Activated naive CD8-positive, alpha-beta T cell treated with anti-CD3 and anti-CD28 coated beads for 36 hours (primary cell): ENCODE measurements at places on chromosomes 4 and X.
A peak's percentile ranks its signal among the peaks of the same experiment; 100 is the strongest.

- DNase-seq: no peak
Observed at GRCh38 chr4:88792268-88792781, 94.7 kb upstream of the NAP1L5 start.

DNA sequence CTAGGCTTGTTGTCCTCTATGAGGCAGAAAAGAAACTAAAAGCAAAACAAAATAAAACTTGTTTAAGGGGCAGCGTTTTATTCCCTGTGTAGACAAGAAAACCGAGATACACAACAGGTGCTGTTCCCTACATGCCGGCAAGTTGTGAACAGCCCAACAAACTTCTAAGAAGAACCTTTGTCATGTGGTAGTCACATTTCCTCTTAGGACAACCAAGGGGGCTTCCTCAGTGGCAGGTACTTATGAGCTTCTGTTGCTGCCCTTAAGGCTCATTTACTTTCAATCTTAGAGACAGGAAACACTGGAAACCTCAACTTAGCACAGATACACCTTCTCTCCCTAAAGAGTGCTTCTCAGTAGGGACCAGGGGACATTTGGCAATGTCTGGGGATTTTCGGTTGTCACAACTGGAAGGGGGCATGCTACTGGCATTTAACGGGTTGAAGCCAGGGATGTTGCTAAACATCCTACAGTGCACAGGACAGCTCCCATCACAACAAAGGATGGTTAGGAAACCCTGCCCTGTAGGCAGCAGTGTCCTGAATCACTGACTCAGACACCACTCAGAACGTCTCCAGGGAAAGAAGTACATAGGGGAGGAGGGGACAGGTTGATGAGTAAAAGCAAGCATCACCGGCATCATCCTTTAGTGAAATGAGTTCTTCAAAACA lies 111.0 kb downstream of the ASB9 start:
- peak; percentile 9 for DNase-seq

DNA sequence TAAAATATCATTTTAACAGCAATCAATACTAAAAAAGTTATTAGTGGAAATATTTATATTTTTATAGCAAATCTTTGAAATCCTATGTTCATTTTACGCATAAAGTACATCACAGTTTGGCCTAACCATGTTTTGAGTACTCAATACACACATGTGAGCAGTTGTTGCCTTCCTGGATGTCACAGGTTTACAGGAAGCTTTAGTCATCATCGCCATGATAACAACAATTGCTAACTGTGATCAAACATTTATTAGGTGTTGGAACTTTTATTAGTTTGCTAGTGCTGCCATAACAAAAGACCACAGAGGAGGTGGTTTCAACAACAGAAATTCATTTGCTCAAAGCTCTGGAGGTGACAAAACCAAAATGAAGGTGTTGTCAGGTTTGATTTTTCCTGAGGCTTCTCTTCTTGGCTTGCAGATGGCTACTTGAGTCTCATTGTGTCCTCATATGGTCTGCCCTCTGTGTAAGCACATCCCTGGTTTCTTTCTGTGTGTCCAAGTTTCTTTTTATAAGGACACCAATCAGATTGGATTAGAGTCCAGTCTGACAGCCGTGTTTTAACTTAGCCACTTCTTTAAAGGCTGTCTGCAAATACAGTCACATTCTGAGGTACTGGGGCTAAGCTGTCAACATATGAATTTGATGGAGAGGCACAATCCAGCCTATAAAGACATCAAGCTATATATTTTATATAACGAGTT lies 43.1 kb upstream of the BOD1L1 start:
- DNase-seq: no peak

DNA sequence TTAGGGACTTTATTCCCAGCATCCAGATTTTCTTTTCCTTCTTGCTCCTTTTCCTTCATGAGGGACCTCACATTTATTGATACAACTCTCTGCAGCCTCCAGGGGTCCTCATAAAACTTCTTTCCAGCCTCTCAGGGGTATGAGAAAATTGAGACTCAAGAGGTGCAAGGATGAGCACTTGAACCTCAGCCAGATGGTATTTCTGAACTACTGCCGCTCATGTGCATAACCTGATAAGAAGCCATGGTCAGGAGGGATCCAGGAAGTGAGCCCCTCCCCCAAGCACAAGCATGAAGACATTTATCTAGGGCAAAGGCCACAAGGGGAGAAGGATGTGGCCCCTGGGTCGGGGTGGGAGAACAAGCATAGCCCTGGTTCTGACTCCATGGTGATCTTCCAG lies 73.3 kb downstream of the TSPAN7 start:
- DNase-seq: no peak

- no peak for DNase-seq
Observed at GRCh38 chr4:125316791-125317524, 2.2 kb downstream of the FAT4 start.

GRCh38 chr4:89719536-89720090 lies 117.3 kb downstream of the SNCA start:
- DNase-seq: no peak

DNA sequence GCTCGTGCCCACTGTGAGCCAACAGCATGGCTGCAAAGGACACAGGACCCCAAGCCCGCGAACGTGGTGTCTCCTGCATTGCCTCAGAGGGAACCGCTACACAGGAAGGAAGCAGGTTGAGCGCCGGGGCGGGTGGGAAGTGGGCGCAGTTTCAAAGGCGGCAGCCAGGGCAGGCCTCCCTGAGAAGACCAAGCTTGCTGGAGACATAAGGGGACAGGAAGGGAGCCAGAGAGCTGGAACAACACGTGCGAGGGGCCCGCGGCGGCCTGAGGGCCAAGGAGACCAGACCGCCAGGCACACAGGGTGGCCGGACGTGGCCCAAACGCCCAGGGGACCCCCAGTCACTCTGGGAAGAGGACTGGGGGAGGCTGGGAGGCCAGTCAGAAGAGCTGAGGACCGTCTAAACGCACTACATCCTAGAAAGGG lies 32.0 kb downstream of the CTBP1 start:
- DNase-seq: peak; percentile 76
